NCI-H69 (cell line): ENCODE measurements at places on chromosomes 7 and 10.

GRCh38 chr10:102119417-102120141 is 589 bp downstream of the LDB1 start:
- peak; percentile 79 for DNase-seq

GRCh38 chr7:143269251-143269650 is 6.0 kb downstream of the GSTK1 start:
- DNase-seq, result no peak

DNA sequence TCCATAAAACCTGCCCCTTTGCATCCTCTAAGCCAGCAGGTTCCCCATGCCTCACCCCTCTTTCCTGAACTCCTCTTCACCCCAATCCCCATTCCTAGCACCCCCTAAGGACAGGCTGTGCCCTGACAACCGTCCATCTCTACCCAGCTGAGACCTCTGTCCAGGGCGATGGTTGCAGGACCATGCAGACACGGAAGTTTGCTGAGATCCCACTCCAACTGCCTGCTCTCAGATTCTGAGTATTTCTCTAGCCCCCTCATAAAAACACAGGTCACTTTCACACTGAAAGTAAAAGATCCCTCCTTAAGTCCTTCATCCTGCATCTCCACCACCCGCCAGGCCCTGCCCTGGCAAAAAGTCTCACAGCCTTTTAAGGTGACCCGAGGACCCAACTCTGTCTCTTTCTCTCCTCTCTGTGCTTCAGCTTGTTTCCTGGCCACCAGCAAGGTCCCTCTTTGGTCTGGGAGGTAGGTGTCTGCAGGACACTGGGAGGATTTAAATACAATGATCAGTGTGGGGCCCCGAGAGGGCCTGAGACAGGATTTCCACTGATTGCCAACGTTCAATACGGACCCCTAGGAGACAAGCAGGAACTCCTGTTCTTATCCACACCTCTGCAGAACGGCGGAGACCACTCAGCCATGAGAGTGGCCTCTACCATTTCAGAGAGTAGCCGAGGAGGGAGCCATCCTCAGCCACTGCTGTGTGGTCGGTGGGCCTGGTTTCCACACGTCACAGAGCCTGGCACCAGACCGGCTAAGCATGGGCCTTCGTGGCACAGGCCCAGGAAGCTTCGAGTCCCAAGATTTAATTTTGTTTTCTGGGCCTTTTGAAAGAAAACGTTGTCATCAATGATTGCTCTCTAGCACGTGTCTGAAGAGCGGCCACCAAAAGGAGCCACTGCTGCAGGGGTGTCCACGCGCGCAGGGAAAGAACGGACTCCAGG is 27.9 kb downstream of the CALML3 start:
- DNase-seq, result no peak

- DNase-seq, result peak; percentile 59
Observed at GRCh38 chr7:14048889-14049288, 59.4 kb upstream of the ETV1 start.

GRCh38 chr7:4108951-4109350 is 573.1 kb upstream of the FOXK1 start:
- DNase-seq, result peak; percentile 62

DNA sequence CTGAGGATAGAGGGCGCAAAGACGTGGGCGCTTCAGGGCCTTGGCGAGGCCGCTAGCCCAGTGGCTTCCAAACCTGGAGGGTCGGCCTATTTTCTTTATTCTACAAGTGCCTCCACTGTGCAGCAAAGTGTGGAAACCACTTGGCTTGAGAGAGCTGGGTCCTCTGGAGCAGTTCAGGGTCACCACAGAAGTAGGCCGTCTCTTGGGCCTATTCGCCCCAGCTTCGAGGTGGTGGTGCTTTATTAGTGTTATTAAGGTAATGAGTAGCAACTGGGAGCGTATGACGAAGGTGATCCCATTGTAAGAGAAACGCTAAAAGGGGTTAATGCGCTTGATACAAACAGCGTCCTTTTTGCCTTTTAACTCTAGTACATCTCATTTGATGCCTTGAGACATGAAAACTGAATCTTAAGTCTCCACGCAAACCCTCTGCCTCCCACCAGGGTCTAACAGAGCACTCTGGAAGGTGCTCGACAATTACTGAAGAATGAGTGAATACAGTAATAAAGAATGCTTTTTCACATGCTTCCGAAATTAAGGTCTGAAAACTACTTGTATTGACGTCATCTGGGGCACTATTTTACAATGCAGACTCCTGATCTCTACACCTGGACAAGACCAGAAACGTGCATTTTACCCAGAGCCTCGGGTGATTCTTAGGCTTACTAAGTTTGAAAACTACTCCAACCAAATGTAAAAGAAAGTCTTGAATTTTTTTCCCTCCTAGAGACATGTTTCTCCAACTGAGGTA is 647 bp upstream of the GSAP start:
- DNase-seq, result no peak

DNA sequence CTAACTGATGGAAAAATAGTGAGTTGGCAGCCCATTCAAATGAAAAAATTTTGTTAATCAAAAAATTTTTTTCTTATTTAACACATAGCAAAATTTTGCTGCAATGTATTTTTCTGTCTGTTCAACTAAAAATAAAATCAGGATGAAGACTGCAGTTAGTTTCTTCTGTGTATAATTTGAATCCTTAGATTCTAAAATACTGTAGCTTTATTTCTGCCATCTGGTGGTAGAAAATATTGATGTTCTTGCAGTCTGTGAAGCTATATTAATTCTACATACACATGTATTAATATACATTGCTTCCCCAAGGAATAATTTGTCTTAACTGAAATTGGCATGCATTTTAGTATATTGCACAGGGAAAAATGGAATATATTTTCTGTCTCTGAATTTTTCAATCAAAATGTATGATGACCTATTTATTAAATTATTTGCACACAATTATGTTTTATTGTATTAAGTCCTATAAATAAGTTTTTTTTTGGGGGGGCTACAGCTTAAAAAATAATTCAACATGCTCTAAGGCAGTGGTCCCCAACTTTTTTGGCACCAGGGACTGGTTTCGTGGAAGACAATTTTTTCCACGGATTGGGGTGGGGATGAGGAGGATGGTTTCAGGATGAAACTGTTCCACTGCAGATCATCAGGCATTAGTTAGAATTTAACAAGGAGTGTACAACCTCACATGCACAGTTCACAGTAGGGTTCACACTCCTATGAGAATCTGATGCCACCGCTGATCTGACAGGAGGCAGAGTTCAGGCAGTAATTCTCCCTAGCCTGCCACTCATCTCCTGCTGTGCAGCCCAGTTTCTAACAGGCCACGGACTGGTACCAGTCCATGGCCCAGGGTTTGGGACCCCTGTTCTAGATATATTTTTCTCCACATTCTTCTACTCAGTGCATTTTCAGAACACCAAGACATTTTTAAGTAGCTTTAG is 119.4 kb downstream of the GNAT3 start:
- DNase-seq, result peak; percentile 70

DNA sequence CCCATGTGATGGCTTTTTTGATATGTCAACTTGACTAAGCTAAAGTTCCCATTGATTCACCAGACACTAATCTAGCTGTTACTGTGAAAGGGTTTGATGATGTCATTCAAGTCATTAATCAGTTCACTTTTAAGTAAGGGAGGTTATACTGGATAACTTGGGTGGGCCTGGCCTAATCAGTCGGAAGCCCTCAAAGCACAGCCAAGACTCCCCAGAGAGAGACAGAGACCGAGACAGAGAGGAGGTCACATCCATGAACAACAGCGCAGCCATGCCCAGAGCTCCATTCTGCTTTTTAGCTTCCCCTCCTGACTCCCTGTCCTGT is 103.4 kb downstream of the TRIL start:
- peak; percentile 56 for DNase-seq
